Cardiac muscle cell (in vitro differentiated cells and primary cell): ENCODE measurements at places on chromosomes 1 and 21. TPM values are rescaled to one million over a fixed set of nuclear protein-coding genes. Genes with fewer than 3 reads are reported as not detected.

- DNase-seq: no peak
Observed at GRCh38 chr1:24535778-24536177, 20.1 kb upstream of the NCMAP start.

Gene RIMS3
- total RNA-seq: 33.0 and 39.3 TPM in 2 replicates

DNA sequence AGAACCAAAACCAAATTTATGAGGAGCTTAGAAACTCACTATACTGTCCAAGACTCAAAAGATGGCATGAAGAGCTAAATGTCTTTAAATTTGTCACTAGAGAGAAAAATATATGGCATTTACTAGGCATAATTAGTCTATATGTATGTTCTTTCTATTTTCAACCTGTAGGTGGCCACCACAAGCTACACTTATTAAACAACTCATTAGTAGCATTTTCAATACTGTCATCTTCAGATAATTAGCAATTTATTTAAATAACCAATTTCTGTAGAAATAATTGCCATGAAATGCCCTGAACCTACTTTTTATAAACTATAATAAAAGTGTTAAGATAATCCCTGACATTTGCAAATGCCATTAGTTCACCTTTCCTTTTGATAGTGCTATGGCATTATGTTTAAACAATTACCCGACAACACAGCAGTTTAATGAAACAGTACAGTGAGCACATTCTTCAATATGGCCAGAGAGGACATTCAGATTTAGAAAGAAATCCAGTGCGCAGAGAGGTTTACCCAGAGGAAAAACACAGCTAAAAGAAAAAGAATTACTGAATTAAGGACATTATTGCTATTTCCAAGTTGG, 522.5 kb downstream of the PTBP2 start:
- DNase-seq: peak; percentile 43

Gene PTGFR
- total RNA-seq: not detected in 2 replicates

Gene AHDC1
- 31.0 and 58.1 TPM in 2 replicates for total RNA-seq

DNA sequence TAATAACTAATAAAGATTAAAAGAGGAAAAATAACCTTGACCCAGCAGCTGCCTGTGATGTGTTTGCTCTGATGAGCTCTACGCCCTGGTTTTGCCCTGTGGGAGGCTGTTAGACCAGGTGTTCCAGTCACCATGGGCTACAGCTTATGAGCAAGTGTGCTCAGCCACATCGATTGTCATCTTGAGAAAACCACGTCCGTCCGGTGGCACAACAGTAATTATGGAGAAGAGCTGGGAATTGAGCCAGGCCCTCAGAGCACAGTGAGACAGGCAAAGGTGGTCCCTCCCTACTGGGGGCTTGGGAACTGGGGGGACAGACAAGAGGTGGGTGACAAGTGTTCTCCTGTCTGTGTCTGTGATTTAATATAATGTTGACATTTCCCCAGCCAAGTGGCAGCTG, 420.5 kb downstream of the MATN1 start:
- DNase-seq: no peak

DNA sequence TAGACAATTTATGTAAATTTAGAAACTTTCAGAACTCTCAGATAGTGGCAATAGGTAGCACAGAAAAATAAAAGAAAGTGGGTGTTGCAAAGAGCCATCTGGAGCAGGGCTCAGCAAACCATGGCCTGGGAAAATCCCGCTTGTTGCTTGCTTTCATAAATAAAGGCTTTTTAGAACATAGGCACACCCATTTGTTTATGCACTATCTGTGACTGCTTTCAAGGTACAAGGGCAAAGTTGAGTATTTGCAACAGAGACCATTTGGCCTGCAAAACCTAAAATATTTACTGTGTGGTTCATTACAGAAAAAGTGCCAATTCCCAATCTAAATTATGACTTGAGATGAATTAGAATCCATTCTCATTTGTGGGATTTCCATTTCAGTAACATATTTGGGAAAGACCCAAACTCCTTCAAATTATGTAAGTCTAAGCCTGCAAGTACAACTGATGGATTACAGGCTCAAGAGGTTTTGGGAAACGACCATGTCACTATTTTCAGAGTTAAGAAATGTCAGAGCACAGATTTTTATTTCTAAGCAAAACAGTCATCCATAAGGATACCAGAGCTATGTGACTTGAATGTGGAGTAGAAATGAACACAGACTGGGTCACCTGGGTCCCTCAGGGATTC, 43.5 kb upstream of the DPT start:
- no peak for DNase-seq

GRCh38 chr21:37159053-37159776, 86.2 kb downstream of the TTC3 start:
- DNase-seq: no peak

DNA sequence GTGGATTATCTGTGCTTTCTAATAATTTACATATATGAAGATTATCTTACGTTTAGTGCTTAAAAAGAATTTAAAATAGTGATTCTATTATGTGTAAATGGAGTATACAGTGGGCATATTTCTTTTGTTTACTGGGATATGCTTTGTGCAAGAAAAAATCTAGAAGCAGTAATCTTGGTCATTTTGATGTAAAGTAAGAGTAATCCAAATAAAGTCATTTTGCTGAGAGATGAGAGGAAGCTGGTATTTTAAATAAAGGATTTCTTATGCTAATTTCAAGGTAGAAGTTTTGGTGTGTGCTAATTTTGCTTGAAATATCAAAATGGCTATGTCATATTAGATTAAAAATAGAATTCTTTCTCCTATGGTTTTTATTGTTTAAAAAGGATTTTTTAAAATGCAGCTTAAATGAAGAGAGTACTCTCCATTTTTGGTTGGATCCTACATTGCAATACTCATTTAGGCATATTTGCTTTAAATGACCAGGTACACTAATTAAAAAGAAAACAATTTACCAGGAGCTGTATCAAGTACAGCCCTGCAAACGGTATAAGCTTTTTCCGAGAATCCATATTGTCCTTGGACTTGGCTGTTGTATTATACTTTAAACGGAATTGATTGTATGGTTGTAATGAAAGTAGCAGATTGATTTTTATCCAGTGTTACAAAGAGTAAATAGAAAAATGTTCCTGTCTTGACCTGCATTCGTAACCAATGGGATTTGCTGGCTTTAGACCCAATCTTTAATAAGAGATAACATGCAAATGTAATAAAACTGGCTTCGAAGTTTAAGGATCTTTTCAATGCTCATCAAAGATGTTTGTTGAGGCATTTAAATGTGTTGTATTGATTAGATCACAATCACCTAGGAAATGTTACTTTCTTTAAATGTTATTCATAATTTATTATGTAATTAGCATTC, 574.7 kb downstream of the USP25 start:
- DNase-seq: no peak

Gene FCAMR
- total RNA-seq: not detected in 2 replicates

Gene OR2G6
- not detected in 2 replicates for total RNA-seq

DNA sequence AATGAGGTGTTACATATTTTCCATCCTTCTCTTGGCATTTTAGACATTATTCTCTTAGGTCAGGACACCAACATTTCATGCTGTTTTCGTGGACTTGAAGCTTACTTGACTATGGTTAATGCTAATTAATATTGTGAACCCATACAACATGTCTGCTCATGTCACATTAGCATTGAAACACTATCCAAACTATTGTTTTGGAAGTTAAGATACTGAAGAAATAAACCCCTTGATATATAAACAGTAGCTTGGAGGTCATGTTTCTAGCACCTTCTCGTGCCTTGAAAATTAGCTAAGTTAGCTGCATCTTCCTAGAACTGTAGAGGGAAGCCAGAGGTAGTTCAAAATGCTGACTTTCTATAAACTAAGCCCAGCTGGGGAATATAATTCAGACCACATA, 288.8 kb downstream of the LTN1 start:
- no peak for DNase-seq

DNA sequence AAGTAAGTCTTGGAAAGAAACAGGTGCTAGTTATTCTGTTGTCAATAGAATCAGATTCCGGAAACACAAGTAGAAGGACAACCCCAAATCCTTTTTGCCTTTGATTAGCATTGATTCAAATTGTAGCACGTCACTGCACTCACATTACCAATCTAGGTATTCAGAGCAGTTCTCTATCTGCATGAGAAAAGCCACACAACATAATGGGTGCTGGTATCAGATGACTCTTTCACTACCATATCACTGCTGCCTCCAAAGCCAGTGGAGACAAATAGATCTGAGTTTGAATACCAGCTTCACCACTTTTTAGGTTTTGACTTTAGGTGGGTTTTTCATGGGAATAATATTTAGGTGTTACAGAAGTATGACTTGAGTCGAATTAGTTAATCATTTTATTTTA, 38.9 kb downstream of the RTCA start:
- DNase-seq: no peak

Gene NHLH1
- 0.11 and 0.12 TPM in 2 replicates for total RNA-seq

DNA sequence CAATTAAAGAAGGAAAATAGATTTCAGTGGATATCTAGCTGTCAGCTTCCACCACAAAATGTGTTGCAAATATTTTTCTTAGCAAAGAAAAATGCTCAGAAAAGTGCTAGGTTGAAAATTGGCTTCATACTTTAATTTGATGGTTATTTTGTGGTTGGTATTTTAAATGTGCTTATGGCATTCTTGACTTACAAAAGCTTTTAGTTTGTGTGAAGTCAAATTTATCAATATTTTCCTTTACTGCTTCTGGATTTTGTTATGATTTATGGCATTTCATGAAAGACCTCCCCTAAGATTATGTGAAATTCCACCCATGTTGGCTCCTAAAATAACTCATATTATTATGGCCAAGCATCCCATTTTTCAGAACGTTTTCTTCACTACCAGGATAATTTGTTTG, 51.5 kb downstream of the PSMG1 start:
- no peak for DNase-seq

DNA sequence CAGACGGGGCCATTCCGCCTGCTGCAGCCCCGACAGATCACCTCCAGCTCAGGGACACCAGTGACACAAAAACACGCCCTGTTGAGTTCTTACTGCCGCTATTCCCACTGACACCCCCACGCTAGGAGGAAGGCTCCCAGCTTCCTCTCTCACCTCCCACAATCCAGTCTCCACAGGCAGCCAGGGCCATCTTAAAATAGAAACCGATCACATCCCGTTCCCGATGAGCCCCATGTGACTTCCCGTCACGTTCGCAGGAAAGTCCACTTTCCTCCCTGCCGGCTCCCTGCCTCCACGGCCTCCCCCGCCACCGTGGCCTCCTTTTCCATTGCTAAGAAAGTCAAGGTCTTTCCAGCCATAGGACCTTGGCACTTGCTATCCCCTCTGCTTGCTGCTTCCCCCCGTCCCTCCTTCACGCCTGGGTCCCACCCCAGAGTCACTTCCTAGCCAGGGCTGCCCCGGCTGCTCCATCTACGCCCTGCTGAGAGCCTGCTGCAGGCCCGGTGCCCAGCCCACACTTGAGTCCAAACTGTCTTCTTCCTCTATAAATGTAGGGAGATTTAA, 24.0 kb upstream of the DDOST start:
- no peak for DNase-seq

Gene PLA2G4A
- 0.09 and 0.21 TPM in 2 replicates for total RNA-seq

Gene JAM2
- 0.63 and 1.3 TPM in 2 replicates for total RNA-seq

DNA sequence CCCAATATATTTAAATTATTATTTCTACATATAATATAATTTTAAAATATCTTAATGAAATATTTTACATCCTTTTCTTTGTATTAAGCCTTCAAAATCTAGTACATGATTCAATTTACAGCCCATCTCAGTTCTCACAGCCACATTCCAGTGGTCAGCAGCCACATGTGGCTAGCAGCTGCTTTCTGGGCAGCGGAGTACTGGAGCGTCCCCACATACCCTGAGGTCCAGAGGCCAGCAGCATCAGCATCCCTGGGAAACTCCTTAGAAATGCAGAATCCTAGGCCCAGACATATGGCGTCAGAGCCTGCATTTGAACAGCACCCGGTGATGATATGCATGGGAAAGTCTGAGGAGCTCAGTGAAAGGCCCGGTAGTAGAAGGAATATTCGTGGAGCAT, 8.6 kb upstream of the LHX4 start:
- DNase-seq: no peak

GRCh38 chr1:204162494-204163074, 3.6 kb downstream of the REN start:
- DNase-seq: peak; percentile 72

GRCh38 chr1:171019971-171020370, 70.7 kb upstream of the FMO3 start:
- DNase-seq: no peak

GRCh38 chr1:26544126-26544525, 14.6 kb downstream of the RPS6KA1 start:
- DNase-seq: no peak
